ENCODE measurements at places on chromosomes 2 and 18. TPM values are rescaled to one million over a fixed set of nuclear protein-coding genes. Genes with fewer than 3 reads are reported as not detected.
A peak's percentile ranks its signal among the peaks of the same experiment; 100 is the strongest.

DNA sequence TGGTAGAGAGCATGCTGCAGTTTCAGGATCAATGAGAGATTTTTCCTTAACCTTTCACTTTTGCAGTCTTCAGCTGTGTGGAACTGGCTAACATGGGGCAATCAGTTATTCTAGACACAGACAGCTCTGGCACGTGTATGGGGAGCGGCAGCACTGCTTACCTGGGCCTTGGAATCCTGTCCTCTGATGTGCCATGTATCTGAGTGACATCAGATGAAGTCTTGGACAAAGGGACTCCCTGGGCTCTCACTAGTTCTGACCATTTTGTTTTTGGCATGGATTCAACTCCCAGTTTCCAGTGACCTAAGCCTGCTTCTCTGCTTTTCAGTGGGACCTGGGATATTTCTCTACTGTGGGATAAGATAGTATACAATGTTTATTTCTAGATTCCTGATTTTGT lies 54.3 kb downstream of the RNF144A start:
- no peak for DNase-seq
- no peak overlapping the region for H3K4me3 ChIP-seq
- H3K27me3 ChIP-seq = no peaks in the 10 kb centered on the region
- no peaks in the 10 kb centered on the region for H3K4me1 ChIP-seq
- H3K36me3 ChIP-seq = no peaks in the 10 kb centered on the region
- H3K27ac ChIP-seq = no peak overlapping the region

Gene ZSWIM2
- not detected for total RNA-seq

DNA sequence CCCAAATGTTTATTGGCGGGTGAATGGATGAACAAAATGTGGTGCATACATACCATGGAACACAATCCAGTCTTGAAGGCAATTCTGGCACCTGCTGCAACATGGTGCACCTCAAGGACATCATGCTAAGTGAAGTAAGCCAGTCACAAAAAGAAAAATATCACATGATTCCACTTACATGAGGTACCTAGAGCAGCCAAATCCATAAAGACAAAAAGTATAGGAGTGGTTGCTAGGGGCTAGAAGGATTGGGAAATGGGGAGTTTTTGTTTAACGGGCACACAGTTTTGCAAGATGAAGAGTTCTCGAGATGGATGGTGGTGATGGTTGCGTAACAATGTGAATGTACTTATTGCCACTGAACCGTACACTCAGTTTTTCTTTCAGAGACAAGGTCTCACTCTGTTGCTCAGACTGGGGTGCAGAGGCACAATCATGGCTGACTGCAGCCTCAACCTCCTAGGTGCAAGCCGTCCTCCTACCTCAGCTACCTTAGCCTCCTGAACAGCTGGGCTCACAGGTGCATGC lies 90.9 kb upstream of the CERS6 start:
- no peaks in the 10 kb centered on the region for H3K27me3 ChIP-seq
- H3K4me3 ChIP-seq = no peak overlapping the region
- H3K27ac ChIP-seq = no peak overlapping the region
- no peak for DNase-seq

GRCh38 chr18:7946734-7947377 lies 379.7 kb downstream of the PTPRM start:
- no peaks in the 10 kb centered on the region for H3K27me3 ChIP-seq
- H3K4me3 ChIP-seq = peak overlapping the region; percentile 3
- H3K36me3 ChIP-seq = no peaks in the 10 kb centered on the region
- no peak overlapping the region for H3K27ac ChIP-seq
- peaks cover 2% of the 10 kb centered on the region for H3K4me1 ChIP-seq
- DNase-seq = peak; percentile 56

GRCh38 chr18:30616414-30616813 lies 426.1 kb downstream of the DSC3 start:
- H3K27ac ChIP-seq = no peak overlapping the region
- H3K4me1 ChIP-seq = no peaks in the 10 kb centered on the region
- H3K36me3 ChIP-seq = no peaks in the 10 kb centered on the region
- no peak for DNase-seq

GRCh38 chr2:209441541-209441940 lies 17.7 kb downstream of the MAP2 start:
- no peak overlapping the region for H3K27ac ChIP-seq
- H3K27me3 ChIP-seq = no peaks in the 10 kb centered on the region
- no peaks in the 10 kb centered on the region for H3K36me3 ChIP-seq
- H3K4me3 ChIP-seq = no peak overlapping the region
- no peaks in the 10 kb centered on the region for H3K4me1 ChIP-seq
- no peak for DNase-seq

GRCh38 chr2:20381457-20381856 lies 30.8 kb upstream of the PUM2 start:
- no peaks in the 10 kb centered on the region for H3K36me3 ChIP-seq
- DNase-seq = peak; percentile 41
- peaks cover 4% of the 10 kb centered on the region for H3K4me1 ChIP-seq
- H3K4me3 ChIP-seq = no peak overlapping the region

Gene SLC40A1
- total RNA-seq = 452 TPM

Gene NEU2
- total RNA-seq = not detected

- no peaks in the 10 kb centered on the region for H3K27me3 ChIP-seq
- no peak overlapping the region for H3K27ac ChIP-seq
- no peaks in the 10 kb centered on the region for H3K36me3 ChIP-seq
- no peak for DNase-seq
Observed at GRCh38 chr2:199011908-199012307, 445.8 kb downstream of the SATB2 start.

Gene PLB1
- 4.8 TPM for total RNA-seq

Gene SIX3
- not detected for total RNA-seq

Gene SERPINB10
- not detected for total RNA-seq

DNA sequence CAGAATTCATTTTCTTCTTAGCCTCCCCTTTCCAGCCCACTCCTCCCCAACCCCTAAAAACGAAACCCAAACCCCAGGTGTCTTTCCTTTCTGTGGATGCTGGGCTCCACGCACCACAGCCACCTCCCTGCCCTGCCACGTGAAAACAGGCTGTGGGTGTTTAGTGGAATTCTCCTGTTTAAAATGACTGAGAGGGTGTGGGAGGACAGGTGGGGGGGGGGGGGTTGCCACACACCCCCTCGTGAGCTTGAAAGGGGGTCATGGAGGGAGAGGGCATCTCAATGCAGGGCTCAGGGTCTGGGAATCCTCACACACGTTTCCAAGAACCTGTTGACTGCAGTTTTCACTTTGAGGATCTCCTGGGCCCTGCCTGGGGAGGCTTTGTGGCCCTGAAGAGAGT lies 110.3 kb downstream of the FAM210A start:
- no peak overlapping the region for H3K4me3 ChIP-seq
- no peaks in the 10 kb centered on the region for H3K36me3 ChIP-seq
- no peak for DNase-seq
- no peaks in the 10 kb centered on the region for H3K4me1 ChIP-seq
- H3K27ac ChIP-seq = no peak overlapping the region

GRCh38 chr2:185921048-185921756 lies 182.6 kb downstream of the FSIP2 start:
- no peak for DNase-seq
- no peaks in the 10 kb centered on the region for H3K4me1 ChIP-seq
- H3K36me3 ChIP-seq = no peaks in the 10 kb centered on the region
- H3K27me3 ChIP-seq = no peaks in the 10 kb centered on the region
- H3K27ac ChIP-seq = no peak overlapping the region

DNA sequence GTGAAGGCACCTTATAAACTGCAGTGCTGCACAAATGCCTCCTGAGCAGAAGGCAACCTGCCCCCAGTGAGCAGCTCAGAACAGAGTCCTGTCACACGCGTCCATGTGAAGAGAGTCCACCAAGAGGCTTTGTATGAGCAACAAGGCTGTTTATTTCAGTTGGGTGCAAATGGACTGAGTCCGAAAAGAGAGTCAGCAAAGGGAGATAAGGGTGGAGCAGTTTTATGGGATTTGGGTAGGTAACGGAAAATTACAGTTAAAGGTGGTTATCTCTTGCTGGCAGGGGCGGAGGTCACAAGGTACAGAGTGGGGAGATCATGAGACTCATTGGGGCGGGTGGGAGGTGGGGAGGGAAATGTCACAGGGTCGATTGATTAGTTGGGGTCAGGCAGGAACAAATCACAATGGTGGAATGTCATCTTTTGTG lies 53.4 kb upstream of the RALBP1 start:
- no peaks in the 10 kb centered on the region for H3K27me3 ChIP-seq
- H3K4me1 ChIP-seq = peaks cover 4% of the 10 kb centered on the region
- no peak overlapping the region for H3K4me3 ChIP-seq
- no peak overlapping the region for H3K27ac ChIP-seq
- no peak for DNase-seq
- H3K36me3 ChIP-seq = no peaks in the 10 kb centered on the region

Gene SERPINB13
- not detected for total RNA-seq

DNA sequence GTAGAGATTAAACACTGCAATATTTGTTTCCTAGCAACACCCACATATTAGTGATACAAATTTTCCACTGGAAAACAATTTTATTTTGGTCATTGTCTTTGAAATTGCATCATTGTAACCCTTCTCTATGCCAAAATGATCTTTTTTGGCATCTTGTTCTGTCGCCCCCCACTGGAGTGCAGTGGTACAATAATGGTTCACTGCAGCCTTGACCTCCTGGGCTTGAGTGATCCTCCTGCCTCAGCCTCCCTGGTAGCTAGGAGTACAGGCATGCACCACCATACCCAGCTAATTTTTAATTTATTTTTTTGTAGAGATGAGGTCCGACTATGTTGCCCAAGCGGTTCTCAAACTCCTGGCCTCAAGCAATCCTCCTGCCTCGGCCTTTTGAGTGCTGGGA lies 117.4 kb downstream of the PIK3C3 start:
- H3K4me3 ChIP-seq = no peak overlapping the region
- H3K27me3 ChIP-seq = no peaks in the 10 kb centered on the region
- DNase-seq = no peak
- no peak overlapping the region for H3K27ac ChIP-seq
- H3K36me3 ChIP-seq = no peaks in the 10 kb centered on the region
- no peaks in the 10 kb centered on the region for H3K4me1 ChIP-seq

GRCh38 chr2:45746888-45747287 lies 95.4 kb downstream of the PRKCE start:
- peaks cover 4% of the 10 kb centered on the region for H3K4me1 ChIP-seq
- H3K36me3 ChIP-seq = no peaks in the 10 kb centered on the region
- H3K27ac ChIP-seq = no peak overlapping the region
- no peak for DNase-seq
- H3K4me3 ChIP-seq = no peak overlapping the region
- H3K27me3 ChIP-seq = no peaks in the 10 kb centered on the region

DNA sequence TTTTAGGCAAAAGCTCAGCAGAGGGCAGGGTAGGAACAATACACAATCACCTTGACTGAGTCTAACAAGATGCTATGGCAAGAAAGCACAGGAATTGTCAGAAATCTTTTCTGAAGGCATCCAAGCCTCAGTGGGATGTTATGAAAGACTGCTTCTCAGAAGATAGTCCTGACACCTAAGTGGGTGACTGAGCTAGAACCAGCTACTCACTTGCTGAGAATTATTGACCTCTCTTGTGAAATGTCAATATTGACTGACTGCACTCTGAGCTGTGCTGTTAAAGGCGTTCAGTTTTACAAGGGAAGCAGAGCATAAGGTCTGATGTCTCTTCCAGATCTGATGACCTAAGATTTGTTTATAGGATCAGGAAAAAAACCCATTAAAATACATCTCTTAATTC lies 46.1 kb downstream of the TACR1 start:
- no peaks in the 10 kb centered on the region for H3K27me3 ChIP-seq
- H3K4me1 ChIP-seq = peaks cover 5% of the 10 kb centered on the region
- H3K36me3 ChIP-seq = no peaks in the 10 kb centered on the region
- DNase-seq = no peak
- H3K27ac ChIP-seq = no peak overlapping the region

GRCh38 chr2:168002021-168002553 lies 245.3 kb downstream of the STK39 start:
- no peak for DNase-seq
- no peaks in the 10 kb centered on the region for H3K36me3 ChIP-seq
- H3K4me3 ChIP-seq = no peak overlapping the region
- peaks cover 4% of the 10 kb centered on the region for H3K4me1 ChIP-seq

DNA sequence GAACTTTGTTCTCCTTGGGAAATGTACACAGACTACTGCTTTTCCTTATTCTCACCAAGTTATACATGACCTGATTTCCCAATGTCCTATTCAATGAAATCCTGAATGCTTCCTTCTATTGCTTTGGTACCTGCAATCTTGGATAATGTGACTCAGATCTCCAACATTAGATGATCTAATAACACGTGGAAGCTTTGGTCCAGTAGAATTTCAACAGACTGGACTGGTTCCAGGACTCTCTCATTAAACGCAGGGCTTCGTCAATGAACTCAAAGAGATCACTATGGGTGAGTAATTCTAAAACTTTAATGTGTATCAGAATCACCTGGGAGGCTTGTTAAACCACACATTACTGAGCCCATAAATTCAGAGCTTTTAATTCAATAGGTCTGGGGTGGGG lies 413.6 kb upstream of the KCNH7 start:
- DNase-seq = no peak
- H3K36me3 ChIP-seq = no peaks in the 10 kb centered on the region

- no peaks in the 10 kb centered on the region for H3K36me3 ChIP-seq
- H3K4me3 ChIP-seq = peak overlapping the region; percentile 51
- DNase-seq = peak; percentile 56
- H3K27me3 ChIP-seq = no peaks in the 10 kb centered on the region
- H3K4me1 ChIP-seq = peaks cover 7% of the 10 kb centered on the region
Observed at GRCh38 chr18:76524900-76525698, 30.1 kb upstream of the ZNF516 start.

DNA sequence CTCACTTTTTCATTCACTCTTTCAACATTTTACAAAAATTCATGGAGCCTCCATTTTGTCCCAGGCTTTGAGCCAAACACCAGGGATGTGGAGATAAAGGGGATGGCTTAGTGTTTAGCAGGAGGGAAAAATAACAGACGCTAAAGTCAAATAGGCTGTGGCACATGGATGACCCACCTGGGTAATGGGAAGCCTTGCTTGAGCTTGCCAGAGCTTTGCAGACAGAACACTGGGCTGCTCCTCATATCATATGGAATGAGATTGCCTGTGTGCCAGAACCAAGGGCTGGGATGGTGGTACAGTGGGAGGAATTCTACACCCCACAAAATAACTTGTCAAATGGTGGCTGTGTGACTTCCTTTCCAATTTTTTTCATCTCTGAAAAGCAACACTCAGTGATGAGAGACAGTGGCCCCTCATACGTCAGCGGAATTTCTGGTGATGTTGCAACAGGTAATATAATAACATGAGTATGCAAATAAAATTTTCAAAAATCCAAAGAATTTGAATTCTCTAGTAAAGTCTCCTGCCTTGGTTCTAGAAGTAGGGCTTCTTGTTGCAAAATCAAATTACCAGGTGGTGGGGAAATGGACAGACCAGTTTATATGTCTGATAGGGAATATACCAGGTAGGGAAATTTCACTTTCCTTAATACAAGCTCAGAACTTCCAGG lies 252.9 kb downstream of the CLIP4 start:
- H3K4me3 ChIP-seq = no peak overlapping the region
- no peak overlapping the region for H3K27ac ChIP-seq
- DNase-seq = no peak
- H3K4me1 ChIP-seq = no peaks in the 10 kb centered on the region
- H3K36me3 ChIP-seq = no peaks in the 10 kb centered on the region

- DNase-seq = no peak
- H3K27me3 ChIP-seq = no peaks in the 10 kb centered on the region
- H3K4me1 ChIP-seq = no peaks in the 10 kb centered on the region
- no peak overlapping the region for H3K27ac ChIP-seq
- no peak overlapping the region for H3K4me3 ChIP-seq
Observed at GRCh38 chr2:221641181-221641871, 69.2 kb upstream of the EPHA4 start.

Measured in ovary (tissue), 10 donors.